ENCODE measurements at places on chromosomes 16 and 17.

- DNase-seq = no peak
Observed at GRCh38 chr17:39196808-39197291, 619 bp downstream of the CACNB1 start.

GRCh38 chr17:64580384-64581315 lies 73.9 kb downstream of the CEP95 start:
- no peak for DNase-seq

GRCh38 chr17:61122326-61122913 lies 277.2 kb upstream of the TBX2 start:
- no peak for DNase-seq

DNA sequence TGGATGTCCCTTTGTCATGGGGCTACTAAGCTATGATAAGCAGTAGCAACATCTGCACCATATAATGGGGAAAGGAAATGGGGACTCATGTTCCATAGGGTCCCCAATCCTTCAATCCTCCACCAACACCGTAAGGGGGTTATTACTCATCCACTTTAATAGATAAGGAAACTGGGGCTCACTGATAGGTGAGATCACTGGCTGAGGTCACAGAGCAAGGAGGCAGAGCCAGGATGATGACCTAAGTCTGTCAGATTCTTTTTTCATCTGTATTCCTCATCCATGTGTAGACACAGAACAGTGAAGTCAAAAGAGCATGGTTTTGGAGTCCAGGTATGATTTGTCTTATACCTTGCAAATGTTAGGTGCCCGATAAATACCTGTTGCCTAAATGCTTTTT lies 10.5 kb upstream of the ADAMTS18 start:
- no peak for DNase-seq

- DNase-seq = no peak
Observed at GRCh38 chr17:1174263-1174880, 5.4 kb downstream of the ABR start.

DNA sequence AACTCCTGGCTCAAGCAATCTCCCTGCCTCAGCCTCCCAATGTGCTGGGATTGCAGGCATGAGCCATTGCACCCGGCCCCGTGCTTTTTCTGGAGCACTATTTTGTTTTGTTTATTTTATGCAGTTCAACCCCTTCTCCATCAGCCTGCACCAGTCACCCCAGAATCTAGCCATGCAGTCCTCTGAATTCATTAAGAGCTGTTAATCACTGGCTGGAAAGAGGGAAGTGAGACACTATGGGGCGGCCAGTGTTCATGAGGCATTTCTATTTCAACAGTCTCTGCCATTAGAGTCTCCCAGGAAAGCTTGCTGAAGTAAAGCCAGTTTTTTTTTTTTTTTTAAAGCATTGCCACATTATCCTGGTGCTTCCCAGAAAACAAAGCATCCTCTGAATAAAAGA lies 1.7 kb downstream of the VWA3A start:
- no peak for DNase-seq

GRCh38 chr17:36877771-36878170 lies 59.5 kb upstream of the LHX1 start:
- no peak for DNase-seq

DNA sequence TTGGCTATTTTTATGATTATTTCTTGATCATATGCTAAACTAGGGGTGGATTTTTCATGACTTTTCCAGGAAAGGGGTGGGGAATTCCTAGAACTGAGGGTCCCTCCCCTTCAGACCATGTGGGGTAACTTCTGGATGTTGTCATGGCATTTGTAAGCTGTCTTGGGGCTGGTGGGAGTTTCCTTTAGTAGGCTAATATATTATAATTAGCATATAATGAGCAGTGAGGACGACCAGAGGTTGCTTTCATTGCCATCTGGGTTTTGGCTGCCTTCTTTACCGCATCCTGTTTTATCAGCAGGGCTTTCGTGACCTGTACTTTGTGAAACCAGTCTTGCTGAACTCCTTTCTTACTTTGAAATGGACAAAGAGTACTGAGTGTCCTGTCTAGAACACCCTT lies 40.4 kb upstream of the ABCA5 start:
- no peak for DNase-seq

- no peak for DNase-seq
Observed at GRCh38 chr17:48925251-48925990, 17.2 kb downstream of the UBE2Z start.

- no peak for DNase-seq
Observed at GRCh38 chr16:9518051-9518450, 426.6 kb downstream of the HAPSTR1 start.

- no peak for DNase-seq
Observed at GRCh38 chr16:30769379-30770089, 7.4 kb downstream of the RNF40 start.

- peak; percentile 54 for DNase-seq
Observed at GRCh38 chr16:75555213-75555706, 792 bp downstream of the TMEM231 start.

DNA sequence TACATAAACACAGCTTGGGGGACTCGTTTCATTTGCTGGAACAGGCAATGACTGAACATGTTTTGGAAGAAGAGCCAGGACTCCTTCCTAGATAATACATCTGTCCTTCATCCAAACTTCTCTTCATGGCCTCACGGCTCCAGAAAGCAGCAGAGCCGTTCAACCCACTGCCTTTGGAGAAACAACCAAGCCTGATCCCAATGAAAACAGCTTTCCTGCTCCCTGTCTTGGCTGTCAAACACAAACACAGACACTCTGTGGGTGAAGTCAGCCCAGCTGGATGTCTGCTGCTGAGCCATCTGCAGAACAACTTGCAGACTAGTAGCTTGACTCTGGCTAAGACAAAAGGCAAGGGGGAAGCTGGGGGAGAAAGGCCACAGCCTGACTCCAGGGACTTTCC lies 345.1 kb upstream of the PSMD7 start:
- no peak for DNase-seq

DNA sequence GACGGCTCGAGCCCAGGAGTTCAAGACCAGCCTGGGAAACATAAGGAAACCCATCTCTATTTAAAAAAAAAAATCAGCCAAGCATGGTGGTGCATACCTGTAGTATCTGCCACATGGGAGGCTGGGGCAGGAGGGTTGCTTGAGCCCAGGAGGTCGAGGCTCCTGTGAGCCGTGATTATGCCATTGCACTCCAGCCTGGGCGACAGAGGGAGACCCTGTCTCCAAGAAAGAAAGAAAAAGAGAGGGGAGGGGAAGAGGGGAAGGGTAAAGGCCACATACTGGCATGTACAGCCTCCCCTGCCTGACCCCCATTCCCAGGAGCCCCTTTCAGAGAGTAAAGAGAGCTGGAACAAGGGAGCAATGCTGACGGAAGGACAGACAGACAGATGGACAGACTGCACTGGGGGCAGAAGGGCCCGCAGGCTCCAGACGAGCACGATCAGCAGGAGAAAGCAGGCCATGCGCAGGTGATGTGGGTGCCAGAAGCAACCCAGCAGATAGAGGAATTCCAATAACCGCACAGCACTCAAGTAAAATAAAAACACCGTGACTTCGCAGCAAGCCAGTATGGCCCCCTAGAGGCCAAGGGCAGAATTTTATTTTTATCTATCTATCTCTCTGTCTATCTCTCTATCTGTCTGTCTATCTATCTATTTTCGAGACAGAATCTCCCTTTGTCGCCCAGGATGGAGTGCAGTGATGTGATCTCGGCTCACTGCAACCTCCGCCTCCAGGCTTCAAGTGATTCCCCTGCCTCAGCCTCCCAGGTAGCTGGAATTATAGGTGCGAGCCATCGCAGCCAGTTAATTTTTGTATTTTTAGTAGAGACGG lies 27.1 kb upstream of the SNN start:
- DNase-seq = peak; percentile 73

Data from NCI-H526 treated with DMSO at 0.1 percent for 48 hours (cell line).